ENCODE measurements at places on chromosomes 5 and 9. TPM values are rescaled to one million over a fixed set of nuclear protein-coding genes. Genes with fewer than 3 reads are reported as not detected.
A peak's percentile ranks its signal among the peaks of the same experiment; 100 is the strongest.

The NXNL2 gene
- total RNA-seq = not detected

The UBE2QL1 gene
- not detected for total RNA-seq

The FCN2 gene
- not detected for total RNA-seq

The PCDHA4 gene
- not detected for total RNA-seq

GRCh38 chr9:110015759-110016158, 192.2 kb downstream of the C9orf152 start:
- no peaks in the 10 kb centered on the region for H3K27me3 ChIP-seq
- peak; percentile 35 for DNase-seq
- no peak overlapping the region for H3K27ac ChIP-seq
- no peaks in the 10 kb centered on the region for H3K36me3 ChIP-seq
- H3K4me1 ChIP-seq = peaks cover 3% of the 10 kb centered on the region
